ENCODE measurements at places on chromosomes 4 and X. TPM values are rescaled to one million over a fixed set of nuclear protein-coding genes. Genes with fewer than 3 reads are reported as not detected.

DNA sequence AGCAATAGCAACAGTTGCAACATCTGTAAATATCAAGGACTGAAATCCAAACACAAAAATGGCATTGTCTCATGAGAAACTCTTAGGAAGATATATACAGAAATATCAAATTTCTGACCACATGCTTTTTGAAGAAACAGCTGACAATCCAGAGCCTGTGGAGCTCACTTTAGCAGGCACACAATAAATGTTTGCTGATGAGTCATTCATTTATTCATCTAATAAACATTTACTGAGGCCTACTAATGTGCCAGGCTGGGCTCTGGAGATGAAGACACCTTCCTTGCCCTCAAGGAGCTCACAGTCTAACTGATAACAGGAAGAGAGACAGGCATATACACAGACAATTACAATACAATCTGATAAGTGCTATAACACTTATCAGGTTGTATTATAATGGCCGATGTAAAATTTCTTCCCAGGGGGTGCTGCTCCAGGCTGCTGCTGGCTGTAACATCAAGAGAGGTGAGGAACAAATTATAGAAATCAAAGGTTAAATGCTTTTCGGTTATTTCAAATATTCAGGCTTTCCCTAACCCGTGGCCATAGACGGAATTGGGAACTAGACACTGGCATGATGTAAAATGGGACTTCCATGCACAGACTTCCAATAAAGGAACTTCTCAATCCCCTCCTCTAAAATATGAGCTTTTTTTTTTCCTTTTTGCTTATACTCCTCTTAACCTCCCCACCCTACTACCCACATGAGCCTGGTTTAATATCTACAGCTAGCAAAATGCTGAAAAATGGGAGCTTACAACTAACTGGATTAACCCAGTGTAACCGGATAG is 16.8 kb upstream of the ZCCHC13 start:
- no peak overlapping the region for H3K27ac ChIP-seq
- no peak for DNase-seq
- peaks cover 65% of the 10 kb centered on the region for H3K4me1 ChIP-seq
- H3K36me3 ChIP-seq = no peaks in the 10 kb centered on the region
- no peaks in the 10 kb centered on the region for H3K27me3 ChIP-seq

DNA sequence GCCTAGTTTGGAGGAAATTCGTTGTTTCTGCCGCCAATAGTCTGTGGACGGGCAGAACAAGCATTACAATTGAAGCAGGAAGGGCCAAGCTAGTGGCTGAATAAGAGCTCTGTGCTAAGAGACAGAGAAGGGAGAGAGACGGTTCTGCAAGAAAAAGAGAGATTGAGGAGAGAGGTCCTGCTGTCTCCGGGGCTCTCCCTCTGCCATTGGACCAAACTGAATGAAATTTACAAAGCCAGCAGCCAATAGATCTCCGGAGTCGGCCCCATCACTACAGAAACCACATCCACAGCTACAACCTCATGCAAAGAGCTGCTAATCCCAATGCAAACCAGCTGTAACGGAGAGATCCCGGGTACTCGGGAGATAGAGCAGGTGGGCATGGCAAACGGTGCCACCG is at the start of gene NLGN4X:
TSS of gene NLGN4X (minus strand) at position 148 of the 400 bp plus-strand sequence. CDS start 77,401 bp downstream, outside the sequence.
- H3K4me3 ChIP-seq = peak within 1 kb of the TSS; percentile 81
- peaks cover 14% of the 10 kb centered on the region for H3K4me1 ChIP-seq
- no peaks in the 10 kb centered on the region for H3K36me3 ChIP-seq

DNA sequence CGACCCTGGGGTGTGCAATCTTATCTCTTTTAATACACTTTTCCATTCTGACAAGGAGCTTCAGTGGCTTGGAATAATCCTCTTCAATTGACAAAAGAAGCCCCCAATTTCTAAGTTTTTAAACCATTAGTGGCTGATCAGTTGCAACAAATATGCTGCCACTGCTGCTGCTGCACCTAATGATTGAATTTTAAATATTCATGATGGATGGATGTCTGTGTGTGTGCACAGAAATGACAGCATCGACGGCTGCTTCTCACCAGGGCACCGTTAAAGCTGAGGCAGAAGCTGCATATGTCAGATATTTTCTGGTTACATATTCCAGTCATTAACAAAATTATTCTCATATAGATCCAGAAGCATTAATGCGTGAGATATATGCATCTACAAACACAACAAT is 182.4 kb downstream of the MGST2 start:
- peaks cover 43% of the 10 kb centered on the region for H3K4me1 ChIP-seq
- H3K27me3 ChIP-seq = no peaks in the 10 kb centered on the region
- no peak overlapping the region for H3K27ac ChIP-seq
- no peak for DNase-seq
- no peaks in the 10 kb centered on the region for H3K36me3 ChIP-seq
- no peak overlapping the region for H3K4me3 ChIP-seq

DNA sequence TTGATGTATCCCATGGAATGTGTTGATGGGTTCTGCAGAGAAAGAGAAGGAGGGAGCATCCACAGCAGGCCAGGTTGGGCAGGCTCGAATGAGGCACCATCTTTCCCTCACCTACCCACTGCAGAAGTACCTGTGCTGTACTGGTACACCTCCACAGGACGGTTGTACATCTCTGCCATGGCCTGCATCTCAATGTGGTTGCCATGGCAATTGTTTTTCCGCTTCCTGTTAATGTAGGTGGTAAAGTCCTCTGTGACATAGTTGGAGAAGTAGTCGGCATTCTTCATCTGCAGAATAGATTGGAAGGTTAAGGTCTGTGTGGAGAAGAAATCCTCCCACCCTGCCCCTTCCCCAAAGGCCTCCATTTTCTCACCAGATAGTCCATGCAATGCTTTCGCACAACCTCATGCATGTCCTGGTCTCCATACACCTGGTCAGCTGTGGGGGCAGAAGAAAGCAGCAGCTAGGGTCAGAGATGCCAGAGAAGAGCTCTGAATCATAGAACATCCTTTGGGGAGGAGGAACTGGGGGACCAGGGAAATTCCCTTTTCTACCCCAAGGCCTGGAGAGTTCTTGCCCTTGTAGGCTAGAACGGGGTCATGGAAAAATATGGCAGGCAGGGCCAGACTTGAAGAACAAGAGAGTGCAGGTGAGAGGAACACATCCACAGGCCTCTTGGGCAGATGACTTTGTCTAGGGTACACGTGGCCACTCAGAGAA is 15.9 kb upstream of the PIM2 start:
- peaks cover 4% of the 10 kb centered on the region for H3K4me1 ChIP-seq
- no peak overlapping the region for H3K27ac ChIP-seq
- DNase-seq = no peak
- H3K27me3 ChIP-seq = no peaks in the 10 kb centered on the region
- no peak overlapping the region for H3K4me3 ChIP-seq

GRCh38 chr4:13539619-13540445 is 4.5 kb downstream of the NKX3-2 start:
- DNase-seq = peak; percentile 65
- no peak overlapping the region for H3K27ac ChIP-seq

- no peaks in the 10 kb centered on the region for H3K4me1 ChIP-seq
- H3K27ac ChIP-seq = no peak overlapping the region
- H3K36me3 ChIP-seq = no peaks in the 10 kb centered on the region
- H3K4me3 ChIP-seq = no peak overlapping the region
Observed at GRCh38 chr4:53841711-53842110, 222.7 kb downstream of the CHIC2 start.

Gene VEGFC
- total RNA-seq = 1.0 TPM

Gene SSX2
- total RNA-seq = 0.39 TPM

Gene PAGE2B
- not detected for total RNA-seq

Measured in GM23338 (cell line).